T-cell (primary cell): ENCODE measurements at places on chromosomes 11 and 22. TPM values are rescaled to one million over a fixed set of nuclear protein-coding genes. Genes with fewer than 3 reads are reported as not detected.

GRCh38 chr11:16997624-16998023 is 16.6 kb downstream of the PLEKHA7 start:
- H3K27me3 ChIP-seq: no peaks in the 10 kb centered on the region
- no peak for DNase-seq
- no peak overlapping the region for H3K27ac ChIP-seq
- H3K4me3 ChIP-seq: no peak overlapping the region
- H3K4me1 ChIP-seq: no peaks in the 10 kb centered on the region
- H3K36me3 ChIP-seq: no peaks in the 10 kb centered on the region

- no peak overlapping the region for H3K4me3 ChIP-seq
- H3K36me3 ChIP-seq: no peaks in the 10 kb centered on the region
Measured at GRCh38 chr22:21730535-21731308, 4.9 kb downstream of the YPEL1 start.

- no peak overlapping the region for H3K27ac ChIP-seq
- H3K4me1 ChIP-seq: no peaks in the 10 kb centered on the region
- no peak for DNase-seq
- no peak overlapping the region for H3K4me3 ChIP-seq
Measured at GRCh38 chr22:31448382-31448781, 41.3 kb downstream of the EIF4ENIF1 start.

GRCh38 chr22:39356464-39356863 is 6.7 kb downstream of the SYNGR1 start:
- DNase-seq: no peak
- no peaks in the 10 kb centered on the region for H3K4me1 ChIP-seq
- H3K36me3 ChIP-seq: no peaks in the 10 kb centered on the region
- H3K4me3 ChIP-seq: no peak overlapping the region
- H3K27me3 ChIP-seq: peaks cover 18% of the 10 kb centered on the region
- no peak overlapping the region for H3K27ac ChIP-seq

The DNAJB7 gene
- not detected for total RNA-seq

The KLHL35 gene
- total RNA-seq: 0.33 TPM
